SIG-M5 (cell line): ENCODE measurements at places on chromosomes 4 and X.

DNA sequence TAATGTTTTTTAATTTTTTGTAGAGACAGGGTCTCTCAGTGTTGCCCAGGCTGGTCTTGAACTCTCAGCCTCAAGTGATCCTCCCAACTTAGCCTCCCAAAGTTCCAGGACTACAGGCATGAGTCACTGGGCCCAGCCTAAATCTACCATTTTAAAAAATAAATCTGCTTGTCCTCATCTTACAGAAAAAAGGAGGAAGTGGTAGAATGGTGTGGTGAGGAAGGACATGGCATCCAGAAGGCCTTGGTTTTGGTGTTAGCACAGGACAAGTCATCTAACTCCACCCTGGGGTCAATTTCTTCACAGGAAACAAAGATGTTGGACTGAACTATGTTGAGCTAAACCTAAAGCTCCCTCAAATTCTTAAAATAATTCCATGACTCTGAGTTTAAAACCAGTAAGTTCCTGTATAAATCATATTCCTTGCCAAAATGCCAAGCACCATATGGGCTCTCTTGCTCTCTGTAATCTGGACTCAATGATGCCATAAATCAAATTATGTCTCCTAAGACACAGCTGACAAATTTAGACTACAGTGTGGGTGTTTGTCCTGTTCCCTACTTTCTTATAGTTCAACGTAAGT, 253.9 kb upstream of the NOCT start:
- DNase-seq, result no peak

GRCh38 chr4:163694385-163694784, 199.9 kb downstream of the TMA16 start:
- no peak for DNase-seq

GRCh38 chr4:182583703-182584415, 333.3 kb downstream of the DCTD start:
- no peak for DNase-seq

GRCh38 chr4:127622921-127623796, 9.6 kb upstream of the INTU start:
- DNase-seq, result no peak

GRCh38 chr4:97432551-97432950, 710.7 kb downstream of the STPG2 start:
- DNase-seq, result no peak

GRCh38 chr4:87584222-87584908, 24.0 kb upstream of the DSPP start:
- DNase-seq, result no peak

GRCh38 chr4:85402371-85402770, 72.6 kb upstream of the ARHGAP24 start:
- no peak for DNase-seq

DNA sequence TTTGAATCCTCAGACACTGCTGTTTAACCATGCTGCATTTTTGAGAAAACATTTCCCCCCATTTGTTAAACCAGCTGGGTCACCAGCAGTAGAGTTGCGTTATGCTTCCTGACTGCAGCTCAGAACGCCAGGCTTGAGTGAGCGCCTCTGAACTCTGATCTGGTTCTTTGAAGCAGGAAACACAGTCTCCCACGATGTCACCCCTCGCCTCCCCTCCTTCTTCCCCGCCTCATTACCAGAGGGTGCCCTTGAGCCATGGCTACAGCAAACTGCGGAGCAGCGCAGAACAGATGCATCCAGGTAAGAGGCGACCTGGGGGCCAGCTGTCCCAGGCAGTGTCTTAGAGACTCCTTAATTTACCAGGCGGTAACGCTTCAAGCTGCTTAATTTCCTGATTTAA, 78.4 kb downstream of the REPS2 start:
- DNase-seq, result no peak

- no peak for DNase-seq
Observed at GRCh38 chr4:128553686-128554515, 255.6 kb upstream of the JADE1 start.

DNA sequence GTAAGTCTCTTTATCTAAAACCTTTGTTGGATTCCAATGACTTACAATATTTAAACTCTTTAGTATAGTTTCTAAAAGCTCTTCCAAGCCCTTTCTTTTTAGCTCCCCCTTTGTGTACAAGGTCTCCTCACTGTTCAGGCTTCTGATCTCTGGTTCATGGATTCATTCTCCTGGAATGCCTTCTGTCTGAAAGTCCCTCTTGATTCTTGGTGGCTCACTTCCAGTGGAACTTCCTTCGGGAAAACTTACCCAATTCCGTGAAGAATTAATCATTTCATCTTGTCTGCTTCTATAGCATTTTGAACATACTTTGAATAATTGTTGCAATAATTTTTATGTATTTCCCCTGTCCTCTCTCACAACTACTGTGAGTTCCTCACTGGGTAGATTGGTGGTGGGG, 3.6 kb downstream of the ARHGAP24 start:
- no peak for DNase-seq

GRCh38 chr4:47499700-47500099, 14.6 kb downstream of the ATP10D start:
- DNase-seq, result no peak

- no peak for DNase-seq
Observed at GRCh38 chr4:168859888-168860694, 150.0 kb downstream of the CBR4 start.

DNA sequence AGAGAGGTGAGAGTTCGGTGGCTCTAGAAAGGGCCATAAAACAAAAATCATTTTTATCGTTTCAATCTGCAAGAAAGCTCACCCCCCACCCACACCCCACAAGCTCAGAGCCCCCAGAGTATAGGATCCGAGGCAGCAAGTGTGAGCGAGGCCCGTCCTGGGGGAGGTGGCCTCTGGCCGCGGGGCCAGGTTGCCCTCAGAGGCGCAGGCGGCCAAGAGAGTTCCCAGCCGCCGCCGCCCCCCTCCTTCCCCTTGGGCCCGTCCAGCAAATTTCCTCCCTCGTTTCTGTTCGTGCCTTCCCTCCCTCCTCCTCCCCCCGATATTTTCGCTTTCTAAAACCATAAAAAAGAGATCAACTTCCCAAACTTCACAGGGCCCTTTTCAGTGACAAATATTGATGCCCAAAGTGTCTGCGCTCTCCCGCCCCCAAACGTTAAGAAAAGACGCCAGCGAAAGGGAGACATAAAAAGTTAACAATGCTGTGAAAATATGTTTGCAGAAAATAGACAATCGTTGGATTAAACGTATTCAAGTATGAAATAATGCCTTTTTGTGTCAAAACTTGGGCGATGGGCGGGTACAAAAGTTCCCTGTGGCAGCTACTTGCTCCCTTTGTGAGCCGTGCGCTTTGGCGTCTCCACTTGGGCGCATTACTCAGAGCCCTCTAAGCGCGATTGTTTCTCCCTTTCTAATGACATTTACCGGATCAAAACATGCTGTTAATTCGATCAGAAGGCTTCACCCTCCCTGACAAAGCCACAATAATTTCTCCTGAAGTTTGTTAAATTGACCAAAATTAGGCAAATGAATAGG, 1.1 kb upstream of the HELT start:
- no peak for DNase-seq

DNA sequence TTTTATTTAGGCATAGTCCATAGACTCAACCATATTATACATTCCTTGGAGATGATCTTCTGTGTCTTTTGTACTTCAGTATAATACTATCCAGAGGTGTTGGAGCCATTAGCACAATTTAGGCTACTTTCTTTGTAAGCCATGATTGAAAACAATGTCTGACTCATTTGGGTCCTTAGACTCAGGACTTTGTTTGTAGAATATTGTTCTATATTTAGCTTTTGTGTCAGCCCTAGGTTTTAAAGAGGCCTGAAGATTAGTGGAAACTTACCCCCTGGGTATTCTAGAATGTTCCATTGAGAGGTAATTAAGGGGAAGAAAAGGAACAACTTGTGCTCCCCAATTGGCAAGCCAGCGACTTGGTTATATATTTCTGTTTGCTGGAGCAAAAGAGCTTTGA, 145.2 kb upstream of the SCML1 start:
- no peak for DNase-seq

GRCh38 chr4:13538427-13538973, 5.8 kb downstream of the NKX3-2 start:
- no peak for DNase-seq

GRCh38 chr4:126973201-126973600, 659.6 kb upstream of the INTU start:
- no peak for DNase-seq

DNA sequence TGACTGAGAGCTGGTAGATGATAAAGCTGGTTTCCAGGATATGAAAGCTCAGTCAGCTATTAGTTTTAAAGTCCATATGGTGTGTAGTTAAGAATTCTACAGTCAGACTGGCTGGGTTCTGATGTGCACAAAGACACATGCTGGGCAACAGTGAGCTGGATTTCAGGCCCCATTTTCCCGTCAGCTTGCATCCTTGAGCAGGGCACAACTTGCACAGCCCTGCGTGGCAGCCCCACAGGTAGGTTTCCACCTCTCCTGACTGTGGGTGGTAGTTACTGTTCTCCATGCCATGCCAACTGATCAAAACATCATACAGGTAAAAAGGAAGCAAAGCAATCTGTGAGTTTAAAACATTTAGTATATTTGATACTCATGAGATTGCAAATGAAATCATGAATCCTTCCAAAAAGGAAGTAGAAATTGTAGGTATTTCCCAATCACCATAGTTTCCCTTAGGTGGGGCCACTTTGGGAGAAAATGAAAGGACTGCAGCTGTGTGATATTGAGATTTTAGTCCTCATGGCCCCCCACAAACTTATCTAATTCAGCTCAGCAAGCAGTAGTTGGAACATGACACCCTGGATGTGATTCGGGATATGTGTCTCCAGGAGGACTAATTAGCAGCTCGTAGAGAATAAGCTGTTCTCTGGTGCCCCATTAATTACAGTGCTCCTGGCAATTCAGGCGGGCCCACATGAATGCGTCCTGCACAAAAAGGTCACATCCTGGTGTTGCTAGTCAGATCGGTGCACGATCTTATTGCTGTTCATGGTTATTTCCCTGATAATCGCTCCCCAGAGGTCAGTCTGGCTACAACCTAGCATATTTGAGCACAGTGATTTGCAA, 42.4 kb upstream of the NOCT start:
- no peak for DNase-seq

DNA sequence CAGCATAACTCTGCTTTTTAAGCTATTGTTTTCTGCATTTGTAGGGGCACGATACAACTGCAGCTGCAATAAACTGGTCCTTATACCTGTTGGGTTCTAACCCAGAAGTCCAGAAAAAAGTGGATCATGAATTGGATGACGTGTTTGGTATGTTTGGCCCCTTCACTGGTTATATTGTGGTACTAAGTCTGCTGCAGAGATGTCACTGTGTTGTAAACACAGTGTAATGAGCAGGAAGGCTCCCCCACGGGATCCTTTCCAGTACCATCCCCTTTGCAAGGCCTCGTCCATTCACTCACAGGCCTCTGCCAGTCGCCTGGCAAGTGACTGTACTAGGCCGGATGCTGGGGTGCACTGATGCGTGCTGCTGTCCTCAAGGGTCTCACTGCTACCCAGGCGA, 13.8 kb downstream of the CYP4V2 start:
- DNase-seq, result no peak

- no peak for DNase-seq
Observed at GRCh38 chr4:94882756-94883155, 125.0 kb downstream of the BMPR1B start.

DNA sequence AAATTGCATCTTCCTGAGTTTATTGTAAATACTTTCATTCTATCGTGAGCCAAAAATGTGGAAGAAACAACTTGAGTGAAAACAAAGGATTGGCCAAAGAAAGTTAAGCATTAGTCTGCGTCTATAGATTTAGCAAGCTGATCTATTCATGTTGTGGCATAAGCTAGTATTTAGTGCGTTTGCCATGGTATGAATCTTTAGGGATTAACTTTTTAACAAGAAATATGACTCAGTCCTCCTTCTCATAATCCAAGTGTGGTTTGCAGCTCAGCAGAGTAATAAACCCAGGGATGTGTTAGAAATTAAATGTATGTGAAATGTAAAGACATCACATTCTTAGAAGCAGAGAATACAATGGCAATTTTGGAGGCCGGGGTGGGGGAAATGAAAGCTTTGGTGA, 1110.9 kb downstream of the NLGN4X start:
- DNase-seq, result no peak

GRCh38 chrX:146424422-146424821, 385.1 kb upstream of the CXorf51B start:
- no peak for DNase-seq

GRCh38 chr4:145933134-145933533, 5.5 kb downstream of the ZNF827 start:
- no peak for DNase-seq

DNA sequence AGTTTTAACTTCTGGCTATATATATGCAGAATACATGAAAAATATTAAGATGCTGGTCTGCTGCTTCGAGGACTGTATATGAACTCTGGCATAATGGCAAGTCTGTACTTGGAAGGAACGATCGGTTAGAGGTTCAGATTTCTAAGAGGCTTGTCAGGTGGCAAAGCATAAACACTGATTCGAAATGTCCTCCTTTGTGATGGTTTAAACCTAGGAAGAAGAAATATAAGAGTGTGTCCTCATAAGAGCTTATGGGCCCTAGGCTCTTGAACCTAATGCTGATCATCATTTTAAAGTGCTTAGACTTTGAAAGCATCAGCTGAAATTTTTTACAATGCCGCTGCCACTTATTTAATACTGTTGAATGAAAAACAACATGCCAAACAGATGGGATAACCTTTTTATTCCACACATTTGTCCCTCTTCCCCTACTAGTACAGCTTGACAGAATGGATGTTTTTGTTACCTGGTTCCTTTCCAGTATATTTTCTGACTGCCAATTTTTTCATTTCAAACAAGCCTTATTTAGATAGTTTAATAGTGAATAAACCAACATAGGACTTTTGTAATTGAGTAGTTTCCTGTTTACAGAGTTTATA, 8.8 kb downstream of the SPRY1 start:
- no peak for DNase-seq

- no peak for DNase-seq
Observed at GRCh38 chrX:57155171-57155570, 18.0 kb upstream of the SPIN2A start.

DNA sequence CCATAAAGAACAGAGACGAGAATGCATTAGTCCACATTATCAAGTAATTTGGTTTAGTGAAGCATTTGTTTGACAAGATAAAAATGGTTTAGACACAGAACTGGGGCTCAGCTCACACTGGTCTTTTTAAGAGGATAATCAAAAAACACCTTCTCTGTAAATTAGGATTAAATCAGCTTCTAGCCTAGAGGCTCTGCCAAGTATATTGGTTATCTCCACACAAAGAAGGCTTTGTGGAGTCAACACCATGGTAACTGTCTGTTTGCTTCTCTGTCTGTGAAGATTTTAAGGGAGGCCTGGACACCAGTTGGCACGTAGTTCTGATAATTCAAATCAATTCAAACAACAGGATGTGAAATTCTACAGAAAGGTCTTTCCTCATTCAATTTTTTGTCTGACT, 687.0 kb downstream of the DMD start:
- no peak for DNase-seq

- no peak for DNase-seq
Observed at GRCh38 chr4:110139815-110140214, 58.6 kb downstream of the ELOVL6 start.

DNA sequence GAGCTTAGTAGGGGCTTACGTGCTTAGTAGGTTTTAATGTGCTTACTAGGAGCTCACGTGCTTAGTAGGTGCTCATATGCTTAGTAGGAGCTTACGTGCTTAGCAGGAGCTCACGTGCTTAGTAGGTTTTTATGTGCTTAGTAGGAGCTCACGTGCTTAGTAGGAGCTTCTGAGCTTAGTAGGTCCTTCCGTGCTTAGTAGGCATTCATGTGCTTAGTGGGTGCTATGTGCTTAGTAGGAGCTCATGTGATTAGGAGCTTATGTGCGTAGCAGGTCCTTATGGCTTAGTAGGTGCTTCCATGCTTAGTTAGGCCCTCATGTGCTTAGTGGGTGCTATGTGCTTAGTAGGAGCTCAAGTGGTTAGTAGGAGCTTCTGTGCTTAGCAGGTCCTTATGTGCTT, 59.4 kb downstream of the SHOX start:
- DNase-seq, result no peak
